Adrenal gland (tissue), 19 donors: ENCODE measurements at places on chromosomes 13 and 19.

DNA sequence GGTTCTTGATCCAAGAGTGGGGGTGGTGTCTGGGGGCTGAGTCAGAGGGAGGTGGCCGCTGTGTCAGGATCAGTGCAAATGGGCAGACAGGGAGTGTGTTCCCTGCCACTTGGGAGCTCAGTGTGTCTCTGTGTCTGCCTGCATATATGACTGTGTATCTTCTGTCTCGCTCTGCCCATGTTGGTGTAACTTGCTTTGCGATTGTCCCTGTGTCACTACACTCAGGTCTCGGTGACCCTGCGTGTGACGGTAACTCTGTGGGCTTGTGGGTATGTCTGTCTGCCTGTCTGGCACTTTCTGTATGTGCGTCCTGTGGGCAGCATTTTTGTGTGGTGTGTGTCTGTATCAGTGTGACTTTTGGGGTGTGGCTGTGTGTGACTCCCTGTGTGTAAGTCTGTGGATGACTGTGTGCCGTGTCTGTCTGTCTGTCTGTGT is 8.2 kb upstream of the ERFL start:
- no peak for DNase-seq

- no peak for DNase-seq
These were observed 103.1 kb downstream of the RAP2A start for GRCh38 chr13:97537110-97537509.

GRCh38 chr19:46856062-46857022 is 4.5 kb upstream of the ARHGAP35 start:
- peak; percentile 97 for DNase-seq

DNA sequence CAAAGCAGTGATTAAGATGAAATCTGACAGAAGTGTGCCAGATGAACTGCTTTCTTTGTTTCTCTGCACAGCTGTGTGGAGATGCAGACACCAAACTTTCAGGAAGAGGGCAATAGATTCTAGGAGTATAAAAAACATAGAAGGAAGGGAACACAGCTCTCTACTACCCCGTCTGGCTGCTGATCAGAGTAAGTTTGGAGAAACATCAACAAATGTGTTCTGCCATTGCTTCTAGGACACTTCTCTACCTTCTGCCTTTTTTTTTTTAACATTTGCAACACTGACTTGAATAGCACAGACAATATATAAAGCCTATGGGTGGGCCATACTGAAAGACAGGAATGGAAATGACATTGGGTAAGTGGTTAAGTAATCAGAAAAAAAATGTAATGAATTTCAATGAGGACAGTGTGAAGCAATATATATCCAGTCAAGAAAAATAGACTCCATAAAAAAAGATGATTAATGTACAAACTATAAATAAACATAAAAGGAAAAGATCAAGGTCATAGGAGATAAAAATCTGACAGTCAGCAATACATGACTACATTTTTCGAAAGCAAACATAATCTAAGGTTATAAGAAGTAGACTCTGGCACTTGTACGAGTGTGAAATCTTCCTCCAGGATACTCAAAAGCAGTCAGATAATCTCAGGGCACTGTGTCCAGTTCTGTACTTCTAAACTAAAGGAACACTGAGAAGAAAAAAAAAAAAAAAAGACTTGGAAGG is 21.4 kb downstream of the NUFIP1 start:
- DNase-seq, result no peak

- no peak for DNase-seq
These were observed 63.7 kb upstream of the F7 start for GRCh38 chr13:113041896-113042295.

- DNase-seq, result no peak
These were observed 430.6 kb downstream of the KLF12 start for GRCh38 chr13:73703606-73704005.

- DNase-seq, result no peak
These were observed 2.4 kb downstream of the NCAN start for GRCh38 chr19:19214159-19214490.

DNA sequence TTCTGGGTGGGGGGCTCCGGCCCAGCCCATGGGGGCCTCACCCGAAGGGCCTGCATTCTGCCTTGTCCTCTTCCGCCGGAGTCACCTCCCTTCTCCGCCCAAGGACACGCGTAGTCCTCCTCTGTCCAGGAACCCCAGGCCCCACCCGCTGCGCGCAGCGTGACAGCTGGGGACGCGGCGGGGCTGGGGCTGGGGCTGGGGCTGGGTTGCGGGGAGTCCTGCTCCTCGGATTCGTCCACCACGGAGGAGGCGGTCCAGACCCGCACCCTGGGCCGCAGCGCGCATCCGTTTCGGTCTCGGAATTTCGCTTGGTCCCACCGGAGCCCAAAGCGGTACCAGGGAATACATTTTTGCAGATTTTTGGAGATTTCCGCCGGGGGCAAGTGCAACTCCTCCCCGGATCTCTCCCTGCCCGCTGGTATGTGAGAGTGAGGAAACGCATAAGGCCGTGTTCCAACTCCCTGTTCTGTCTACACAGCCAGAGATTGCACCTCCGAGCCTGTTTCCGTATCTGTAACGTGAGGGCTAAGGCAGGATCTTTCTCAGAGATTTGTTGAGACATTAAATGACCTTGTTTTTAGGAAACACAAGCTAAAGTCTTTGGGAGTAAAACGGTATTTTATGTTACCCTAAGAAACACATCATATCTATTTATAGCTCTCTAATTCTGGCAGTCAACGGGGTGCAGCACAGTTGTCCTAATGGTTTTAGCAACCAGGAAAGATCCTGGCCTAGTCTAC is at the start of gene COX7A1:
COX7A1 (minus strand) TSS at position 96 of the 740 bp plus-strand sequence; CDS start at position 56, 40 bp downstream.
- peak; percentile 89 for DNase-seq

- no peak for DNase-seq
These were observed 8.7 kb upstream of the NBEA start for GRCh38 chr13:34933349-34933748.

- DNase-seq, result no peak
These were observed 27.7 kb downstream of the ZNF461 start for GRCh38 chr19:36638862-36639510.

DNA sequence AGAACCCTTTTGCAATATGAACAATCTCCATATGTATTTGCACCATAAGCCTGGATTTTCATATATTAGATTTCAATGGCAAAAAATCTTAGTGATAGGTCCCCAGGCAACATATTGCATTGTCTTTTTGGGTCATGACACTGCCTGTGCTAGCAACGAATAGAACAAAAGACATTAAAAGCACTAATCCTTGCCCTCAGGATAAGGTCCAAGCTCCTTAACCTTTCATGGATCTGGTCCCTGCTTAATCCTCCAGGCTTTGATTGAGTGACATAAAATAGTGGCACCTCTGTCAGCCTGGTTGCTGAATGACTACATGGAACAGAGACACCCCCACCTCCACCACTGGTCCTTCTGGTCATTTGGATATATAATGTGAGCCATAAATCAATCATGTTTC is 134.4 kb downstream of the RBM26 start:
- no peak for DNase-seq

DNA sequence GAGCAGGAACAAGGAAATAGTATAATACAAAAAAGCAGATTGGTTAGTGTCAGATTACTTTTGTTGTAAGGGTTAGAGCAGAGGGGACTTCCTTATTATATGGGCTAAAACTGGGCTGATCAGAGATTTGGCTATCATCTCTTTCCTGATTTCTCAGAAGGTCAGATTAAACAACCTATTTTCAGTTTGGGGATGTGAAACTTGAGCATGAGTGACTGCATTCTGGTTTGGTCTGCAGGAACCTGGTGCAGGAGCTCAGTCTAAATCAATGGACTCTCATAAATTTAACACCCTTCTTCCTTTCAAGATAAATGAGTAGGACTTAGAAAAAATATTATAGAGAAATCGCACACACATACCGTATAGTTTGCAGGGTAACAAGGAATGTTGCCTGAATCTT is 12.9 kb upstream of the RFXAP start:
- no peak for DNase-seq

DNA sequence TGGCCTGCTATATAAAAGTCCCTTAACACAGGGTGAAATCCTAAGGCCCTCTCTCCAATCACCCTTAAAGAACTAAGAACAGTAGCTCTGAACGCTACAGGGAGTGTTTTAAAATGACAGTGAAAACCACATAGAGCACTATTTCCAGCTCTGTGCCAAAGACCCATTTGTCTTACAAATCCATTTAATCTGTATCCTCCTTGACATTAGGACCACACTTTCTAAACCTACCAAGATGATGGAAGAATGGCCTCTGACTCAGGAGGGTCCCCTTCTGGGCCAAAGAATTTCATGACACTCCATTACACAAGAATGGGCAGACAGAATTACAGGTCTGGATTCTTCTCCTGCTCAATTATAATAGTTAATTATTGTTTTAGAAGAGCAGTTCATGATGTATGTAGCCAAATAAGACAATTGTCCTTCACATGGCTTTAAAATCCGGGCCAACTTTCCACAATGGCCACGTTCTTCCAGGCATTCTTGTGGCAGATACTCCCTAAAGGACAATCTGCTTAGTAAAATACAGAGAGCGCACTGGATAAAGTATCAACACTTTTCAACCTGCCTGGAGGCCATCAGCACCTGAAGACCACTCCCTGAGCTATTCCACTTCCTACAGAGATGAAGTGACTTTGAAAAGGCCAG is 61.0 kb downstream of the STK24 start:
- DNase-seq, result no peak

GRCh38 chr13:40439928-40440327 is 226.5 kb downstream of the FOXO1 start:
- peak; percentile 69 for DNase-seq

GRCh38 chr13:52845334-52845761 is 3.1 kb downstream of the PCDH8 start:
- no peak for DNase-seq

- no peak for DNase-seq
These were observed 257.0 kb downstream of the LHFPL6 start for GRCh38 chr13:39345982-39346381.

GRCh38 chr19:31377736-31378135 is 28.5 kb upstream of the TSHZ3 start:
- no peak for DNase-seq

- DNase-seq, result peak; percentile 89
These were observed 4.9 kb downstream of the HRC start for GRCh38 chr19:49150106-49150943.

GRCh38 chr19:41753159-41753558 is 2.2 kb upstream of the CEACAM6 start:
- no peak for DNase-seq

- no peak for DNase-seq
These were observed 2.9 kb downstream of the C13orf46 start for GRCh38 chr13:113970810-113971470.

- no peak for DNase-seq
These were observed 69.2 kb upstream of the UBAC2 start for GRCh38 chr13:99131410-99131809.

GRCh38 chr19:9936326-9937000 is at the start of gene OLFM2:
OLFM2 (minus strand) TSS chr19:9936515; CDS start chr19:9936366, 149 bp downstream.
- no peak for DNase-seq

DNA sequence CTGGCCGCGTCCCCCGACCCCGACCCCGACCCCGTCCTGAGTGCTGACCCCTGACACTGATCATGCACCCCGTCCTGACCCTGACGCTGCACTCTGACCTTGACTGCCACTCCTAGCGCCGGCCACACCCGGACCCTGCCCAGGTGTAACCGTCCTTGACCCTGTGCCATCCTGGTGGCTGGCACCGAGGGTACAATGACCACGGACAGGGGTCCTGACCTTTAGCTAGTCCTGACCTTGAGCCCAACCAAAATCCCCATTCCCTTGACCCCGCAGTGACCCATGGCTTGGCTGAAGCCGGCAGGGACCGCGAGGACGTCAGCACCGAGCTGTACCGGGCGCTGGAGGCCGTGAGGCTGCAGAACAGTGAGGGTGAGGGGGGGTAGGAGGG is 25.9 kb downstream of the CLEC4M start:
- DNase-seq, result peak; percentile 32

GRCh38 chr19:31408460-31409124 is 59.4 kb upstream of the TSHZ3 start:
- DNase-seq, result no peak

GRCh38 chr13:53250272-53250875 is 221.8 kb downstream of the OLFM4 start:
- DNase-seq, result no peak

- no peak for DNase-seq
These were observed 273.9 kb downstream of the ATP8A2 start for GRCh38 chr13:25645681-25646080.

DNA sequence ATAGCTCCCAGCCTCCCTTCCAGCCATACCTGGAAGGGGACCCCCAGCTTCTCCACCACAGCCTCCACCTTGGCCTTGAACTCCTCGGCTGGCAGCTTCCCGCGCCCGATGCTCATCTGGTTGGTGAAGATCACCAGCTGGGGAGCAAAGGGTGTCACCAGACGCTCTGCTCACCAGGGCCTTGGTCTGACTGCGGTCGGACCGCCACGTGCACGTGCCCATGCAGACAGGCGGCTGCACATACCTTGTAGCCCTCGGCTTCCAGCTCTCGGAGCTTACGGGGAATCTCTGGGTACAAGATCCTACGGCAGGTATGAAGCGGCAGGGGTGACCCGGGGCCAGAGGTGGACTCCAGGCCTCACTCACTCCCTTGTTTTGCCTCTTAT is 3.4 kb downstream of the PNKP start:
- peak; percentile 24 for DNase-seq

DNA sequence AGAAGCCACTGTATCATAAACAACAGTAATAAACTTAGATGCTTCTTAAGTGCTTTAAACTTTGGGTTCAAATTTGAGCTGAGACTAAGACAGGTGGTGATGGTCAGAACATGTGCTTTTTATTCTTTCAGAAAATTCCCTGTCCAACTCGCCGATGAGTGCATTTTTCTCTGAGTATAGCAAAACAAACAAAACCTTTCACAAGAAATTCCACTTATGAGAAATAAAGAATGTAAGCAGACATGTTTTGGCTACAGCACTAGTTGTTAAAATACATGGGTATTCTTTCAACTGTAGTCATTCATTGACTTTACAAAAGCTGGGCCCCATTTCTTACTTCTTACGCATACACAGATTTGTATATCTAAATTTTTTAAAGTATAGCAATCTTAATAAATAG is 125.6 kb downstream of the SPRY2 start:
- no peak for DNase-seq

DNA sequence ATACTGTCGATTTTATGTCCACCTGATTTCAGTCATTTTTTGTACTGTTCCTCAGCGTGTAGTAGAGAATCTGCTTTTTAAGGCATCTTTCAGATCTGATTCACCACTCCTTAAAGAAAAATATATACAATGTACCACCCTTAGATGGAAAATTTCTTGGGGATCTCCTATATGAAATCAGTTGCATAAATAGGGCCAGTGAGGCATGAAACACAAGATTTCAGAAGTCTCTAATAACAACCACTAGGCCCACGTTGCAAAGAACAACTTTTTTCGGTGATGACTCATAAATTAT is 1.4 kb downstream of the USP12 start:
- DNase-seq, result no peak

DNA sequence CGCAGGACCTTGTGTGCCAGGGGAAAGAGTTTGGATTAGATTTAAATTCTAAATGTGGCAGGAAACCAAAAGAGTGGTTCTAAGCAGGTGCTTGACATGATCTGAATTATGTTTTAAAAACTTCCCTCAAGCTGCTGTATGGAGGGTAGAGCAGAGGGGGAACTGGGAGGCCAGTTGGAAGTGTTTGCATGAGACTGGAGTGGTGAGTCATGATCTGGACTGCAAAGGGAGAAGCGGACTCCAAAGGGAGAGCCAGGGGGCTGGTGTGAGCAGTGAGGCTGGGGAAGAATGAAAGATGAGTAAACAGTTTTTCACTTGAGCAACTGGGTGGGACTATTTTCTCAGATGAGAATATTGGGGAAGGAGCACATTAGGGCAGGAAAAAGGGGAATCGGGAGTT is 206.1 kb downstream of the DNAJC15 start:
- no peak for DNase-seq

- no peak for DNase-seq
These were observed 140.1 kb downstream of the RGCC start for GRCh38 chr13:41597348-41598041.

- DNase-seq, result no peak
These were observed 105.4 kb downstream of the WDFY2 start for GRCh38 chr13:51689663-51689996.
